Fibroblast of skin of right quadriceps (primary cell): ENCODE measurements at places on chromosomes 7 and 10.

DNA sequence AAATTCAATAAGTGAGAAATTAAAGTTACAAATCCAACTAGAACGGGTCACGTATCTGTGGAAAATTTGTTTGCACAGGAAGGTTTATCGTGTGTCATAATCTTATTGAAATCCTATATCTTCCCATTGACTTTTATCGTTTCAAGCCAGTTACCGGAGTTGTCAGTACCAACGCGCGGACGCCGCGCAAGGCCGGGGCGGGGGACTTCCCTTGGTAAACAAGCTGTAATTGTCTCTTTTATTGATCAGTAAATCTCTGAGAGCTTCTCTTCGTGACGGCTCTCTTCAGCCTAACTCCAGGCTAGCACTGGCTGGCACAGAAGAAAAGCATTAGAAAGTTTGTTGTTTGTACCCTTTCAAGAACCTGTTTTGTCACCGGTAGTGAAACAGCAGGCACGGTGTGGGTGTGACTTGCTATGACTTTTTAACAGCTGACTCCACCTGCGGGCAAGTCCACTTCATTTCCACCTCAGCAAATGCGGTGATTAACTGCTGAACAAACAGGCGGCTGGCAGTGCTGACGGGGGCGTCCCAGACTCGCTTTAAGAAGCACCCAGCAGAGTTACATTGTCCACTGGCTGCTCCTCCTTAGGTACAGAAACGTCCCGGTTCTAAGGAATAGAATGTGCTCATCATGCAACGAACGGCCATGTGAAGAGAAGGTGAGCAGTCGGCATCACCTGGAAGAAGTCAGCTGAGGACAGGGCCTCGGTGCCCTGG lies 215.8 kb downstream of the MAD1L1 start:
- no peak for DNase-seq

DNA sequence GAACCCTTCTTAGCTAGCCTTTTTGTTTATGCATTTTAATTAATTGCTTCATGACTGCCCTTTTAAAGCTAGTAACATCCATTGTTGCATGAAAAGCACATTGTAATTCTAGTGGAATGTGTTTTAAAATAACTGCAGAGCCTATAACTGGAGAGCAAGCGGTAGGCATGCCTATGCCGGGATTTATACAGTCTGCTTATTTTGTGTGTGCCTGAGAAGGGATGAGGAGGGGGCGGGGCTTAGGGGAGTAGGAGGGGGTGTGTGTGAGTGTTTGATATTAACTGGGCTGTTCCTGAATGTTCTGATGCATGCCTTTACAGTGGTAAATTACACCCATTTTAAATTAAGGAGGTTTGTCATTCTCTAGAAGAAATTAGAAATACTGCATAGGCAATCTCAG lies 208.1 kb downstream of the TCF7L2 start:
- peak; percentile 44 for DNase-seq

GRCh38 chr10:29839826-29840515 lies 205.2 kb upstream of the SVIL start:
- DNase-seq: no peak

DNA sequence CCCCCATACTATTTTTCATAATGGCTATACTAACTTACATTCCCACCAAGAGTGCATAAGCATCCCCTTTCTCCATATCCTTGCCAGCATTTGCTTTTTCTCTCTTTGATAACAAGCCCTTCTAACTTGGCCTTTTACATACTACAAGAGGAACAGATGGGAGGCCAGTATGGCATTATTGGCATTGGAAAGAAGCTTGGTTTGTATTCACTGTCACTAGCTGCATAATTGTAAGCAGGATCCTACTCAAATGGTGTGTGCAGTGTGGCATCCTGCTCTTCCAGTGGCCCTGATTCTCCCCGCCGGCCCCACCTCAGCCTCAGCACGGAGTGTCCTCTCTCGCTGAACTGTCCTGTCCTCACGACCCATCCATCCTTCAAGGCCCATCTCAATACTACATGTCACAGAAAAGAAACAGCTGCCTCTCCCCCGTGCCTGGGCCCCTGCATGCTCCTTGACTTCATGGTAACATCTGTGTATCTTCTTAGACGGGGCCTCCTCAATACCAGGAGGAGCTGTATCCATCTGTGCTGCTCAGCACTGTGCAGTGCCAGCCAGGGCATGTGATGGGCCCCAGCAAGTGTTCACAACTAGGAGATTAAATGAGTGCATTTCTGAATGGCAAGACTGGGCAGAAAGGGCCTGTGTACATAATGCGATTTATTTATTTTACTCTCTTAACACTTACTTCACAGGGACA lies 205.2 kb downstream of the COBL start:
- no peak for DNase-seq

GRCh38 chr10:81034383-81034782 lies 496.7 kb downstream of the SH2D4B start:
- peak; percentile 27 for DNase-seq

GRCh38 chr10:121741248-121741792 lies 143.1 kb upstream of the FGFR2 start:
- DNase-seq: no peak

GRCh38 chr7:34596887-34597286 lies 61.1 kb upstream of the NPSR1 start:
- DNase-seq: no peak

- peak; percentile 66 for DNase-seq
Observed at GRCh38 chr10:75492173-75492925, 60.9 kb downstream of the LRMDA start.

- no peak for DNase-seq
Observed at GRCh38 chr10:128568990-128569945, 443.0 kb upstream of the MKI67 start.

DNA sequence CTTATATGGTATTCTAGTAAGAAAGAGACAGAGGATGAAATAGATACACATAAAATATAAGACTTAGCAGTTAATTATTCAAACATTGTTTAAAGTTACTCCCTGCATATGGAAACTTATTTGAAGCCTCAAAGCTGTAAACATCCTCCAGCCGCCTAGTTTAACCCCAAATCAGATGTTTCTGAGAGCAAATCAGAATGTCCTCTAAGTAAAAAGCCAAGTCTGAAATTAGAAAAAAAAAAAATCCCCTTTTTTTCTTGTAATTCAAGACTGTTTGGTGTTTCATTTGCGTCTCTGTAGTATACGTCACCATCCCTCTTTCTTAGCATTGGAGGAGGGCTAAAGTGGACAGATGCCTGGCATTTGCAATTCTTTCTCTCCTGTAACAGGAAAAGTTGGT lies 46.4 kb downstream of the TMEM26 start:
- DNase-seq: peak; percentile 57

- DNase-seq: no peak
Observed at GRCh38 chr7:84040355-84040754, 154.2 kb downstream of the SEMA3A start.

DNA sequence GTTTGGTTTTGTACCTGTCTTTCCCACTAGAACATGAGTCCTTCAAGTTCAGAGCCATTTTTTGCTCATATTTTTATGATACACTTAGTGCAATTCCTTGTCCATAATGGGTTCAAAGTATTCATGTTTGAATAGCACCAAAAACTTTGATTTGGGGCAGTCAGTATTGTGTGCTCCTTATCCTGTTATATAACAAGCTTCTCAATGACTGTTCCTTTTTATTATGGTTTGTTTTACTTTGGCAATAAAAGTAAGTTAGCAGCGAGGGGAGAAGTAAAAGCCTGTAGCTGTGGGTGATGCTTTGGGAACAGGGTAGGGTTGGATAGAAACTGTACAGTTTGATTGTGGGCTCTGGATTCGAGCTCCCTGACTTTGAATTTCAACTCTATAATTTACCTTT lies 174.4 kb upstream of the PCLO start:
- DNase-seq: no peak

- no peak for DNase-seq
Observed at GRCh38 chr10:114408112-114408967, 4.0 kb upstream of the AFAP1L2 start.

DNA sequence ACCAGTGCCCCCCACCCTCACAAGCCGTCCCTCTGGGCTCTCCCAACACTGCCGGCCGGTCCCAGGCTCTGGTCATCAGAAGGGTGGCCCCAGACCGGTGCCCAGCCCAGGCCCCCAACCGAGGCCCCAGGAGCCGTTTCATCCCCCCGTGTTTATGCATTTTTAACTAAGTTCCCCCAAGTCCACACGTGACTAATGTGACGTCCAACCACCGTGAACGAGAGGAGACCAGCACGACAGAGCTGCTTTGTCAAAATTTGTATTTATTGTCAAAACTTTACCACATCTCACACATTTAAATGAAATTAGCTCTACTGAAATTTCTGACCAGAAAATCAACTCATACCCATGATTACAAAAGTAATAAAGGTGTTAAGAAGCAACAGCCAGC lies 8.6 kb downstream of the VENTX start:
- DNase-seq: no peak

GRCh38 chr7:19677180-19677579 lies 31.7 kb downstream of the POLR1F start:
- peak; percentile 71 for DNase-seq

DNA sequence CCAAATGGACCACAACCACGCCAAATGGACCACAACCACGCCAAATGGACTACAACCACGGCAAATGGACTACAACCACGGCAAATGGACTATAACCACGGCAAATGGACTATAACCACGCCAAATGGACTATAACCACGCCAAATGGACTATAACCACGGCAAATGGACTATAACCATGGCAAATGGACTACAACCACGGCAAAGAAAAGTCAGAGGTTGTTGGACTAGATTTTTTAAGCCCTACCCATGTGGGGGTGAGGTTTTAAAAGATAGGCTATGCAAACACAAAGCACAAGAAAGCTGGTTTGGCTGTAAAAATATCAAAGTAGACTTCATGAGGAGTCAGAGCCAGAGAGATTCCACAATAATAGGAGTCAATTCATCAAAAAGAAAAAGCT lies 55.8 kb downstream of the NCAPG2 start:
- no peak for DNase-seq

DNA sequence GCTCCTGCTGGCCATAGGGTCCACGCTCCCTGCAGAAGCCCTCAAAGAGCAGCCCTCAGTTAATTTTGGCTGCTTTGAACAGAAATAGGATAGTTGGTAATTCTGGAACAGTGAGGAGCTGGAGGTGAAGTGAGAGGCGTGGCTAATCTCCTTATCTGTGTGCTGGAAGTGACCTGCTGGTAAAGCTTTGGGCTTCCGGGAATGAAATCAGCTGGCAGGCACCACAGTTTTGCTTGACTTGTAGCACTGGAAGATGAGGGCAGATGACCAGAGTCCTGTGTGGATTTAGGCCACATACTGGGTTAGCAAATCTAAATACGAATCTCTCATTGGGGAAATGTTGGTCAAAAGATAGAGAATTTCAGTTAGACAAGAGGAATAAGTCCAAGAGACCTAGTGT lies 10.2 kb downstream of the ATP6V0E2 start:
- no peak for DNase-seq

DNA sequence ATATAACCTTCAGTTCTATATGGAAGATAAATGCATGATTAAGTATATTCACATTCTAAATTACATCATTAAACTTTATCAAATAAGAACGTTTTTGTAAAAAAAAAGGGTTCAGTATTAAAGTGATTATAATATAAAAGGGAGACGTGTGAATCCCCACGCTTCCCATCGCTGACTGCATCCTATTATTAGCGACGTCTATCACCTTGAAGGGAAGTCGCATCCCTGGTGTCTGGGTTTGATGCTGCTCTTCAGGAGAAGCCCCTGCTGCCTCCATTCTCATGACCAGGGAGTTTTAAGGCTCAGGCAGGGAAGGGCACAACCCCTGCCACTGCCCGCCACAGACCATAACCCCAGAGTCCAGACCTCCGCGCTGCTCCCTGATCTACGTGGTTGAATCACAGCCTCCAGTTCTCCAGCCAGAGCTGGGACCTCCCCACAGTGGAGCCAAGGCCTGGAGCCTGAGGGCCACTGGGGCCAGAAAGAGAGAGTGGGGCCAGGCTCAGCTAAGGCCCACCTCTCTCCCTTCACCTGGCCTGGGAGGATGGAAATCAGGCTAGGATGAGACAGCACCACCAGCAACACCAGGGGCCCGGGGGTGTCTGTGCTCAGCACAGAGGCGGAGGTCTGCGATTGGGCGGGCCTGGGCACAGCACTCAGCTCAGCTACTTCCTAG lies 130.6 kb downstream of the TCERG1L start:
- DNase-seq: no peak

GRCh38 chr7:47622946-47623640 lies 41.2 kb upstream of the TNS3 start:
- peak; percentile 98 for DNase-seq

DNA sequence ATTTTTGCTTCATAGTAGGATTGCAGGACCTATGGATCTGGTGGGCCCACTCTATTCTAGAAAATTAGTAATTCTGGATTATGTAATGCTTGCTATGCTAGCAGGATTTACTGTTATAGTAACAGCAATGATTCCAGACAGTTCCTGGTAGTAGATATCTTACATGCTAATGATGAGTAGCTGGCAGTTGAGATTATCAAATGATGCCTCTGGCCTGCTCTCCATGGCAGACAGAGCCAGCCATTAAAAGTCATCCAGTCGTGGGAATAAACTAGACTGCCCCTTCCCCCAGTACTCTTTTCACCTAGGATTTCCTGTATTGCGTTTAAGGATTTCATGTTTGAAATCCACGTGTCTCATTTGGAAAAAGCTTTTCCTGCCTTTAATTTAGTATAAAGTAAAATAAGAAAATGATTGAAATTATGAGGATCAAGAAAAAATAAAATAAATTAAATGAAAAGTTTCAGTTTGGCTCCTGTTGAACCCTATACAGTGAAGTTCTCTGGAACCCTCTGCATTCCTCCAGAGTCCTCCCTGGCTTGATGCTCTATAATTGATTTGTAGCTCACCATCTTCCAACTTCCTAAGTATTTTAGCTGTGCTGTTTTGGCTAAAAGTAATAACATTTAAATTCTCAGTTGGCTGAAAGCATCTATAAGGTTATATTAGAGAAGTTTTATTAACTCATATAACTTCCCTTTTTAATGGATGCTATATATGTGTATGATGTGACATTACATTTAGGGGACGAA lies 14.6 kb downstream of the UMAD1 start:
- no peak for DNase-seq

DNA sequence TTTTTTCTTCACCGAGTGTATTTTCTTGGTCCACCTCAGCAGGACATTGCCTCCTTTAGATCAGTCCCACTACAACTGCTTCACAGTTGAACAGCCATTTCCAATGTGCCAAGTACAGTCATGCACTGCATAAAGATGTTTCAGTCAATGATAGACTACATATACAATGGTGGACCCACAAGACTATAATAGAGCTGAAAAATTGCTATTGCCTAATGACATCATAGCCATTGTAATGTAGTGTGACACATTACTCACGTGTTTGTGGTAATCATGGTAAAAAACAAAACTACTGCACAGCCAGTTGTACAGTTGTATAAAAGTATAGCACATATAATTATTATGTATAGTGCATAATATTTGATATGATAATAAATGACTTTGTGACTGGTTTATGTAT lies 113.8 kb upstream of the HPS1 start:
- DNase-seq: no peak
